ENCODE measurements at places on chromosomes 7 and 10. TPM values are rescaled to one million over a fixed set of nuclear protein-coding genes. Genes with fewer than 3 reads are reported as not detected.

AGR3 gene
- not detected for total RNA-seq

HOXA6 gene
- total RNA-seq: 0.19 TPM

OPN1SW gene
- not detected for total RNA-seq

ZNF425 gene
- total RNA-seq: 1.6 TPM

LIPK gene
- total RNA-seq: not detected

KCNIP2 gene
- 0.48 TPM for total RNA-seq

DNA sequence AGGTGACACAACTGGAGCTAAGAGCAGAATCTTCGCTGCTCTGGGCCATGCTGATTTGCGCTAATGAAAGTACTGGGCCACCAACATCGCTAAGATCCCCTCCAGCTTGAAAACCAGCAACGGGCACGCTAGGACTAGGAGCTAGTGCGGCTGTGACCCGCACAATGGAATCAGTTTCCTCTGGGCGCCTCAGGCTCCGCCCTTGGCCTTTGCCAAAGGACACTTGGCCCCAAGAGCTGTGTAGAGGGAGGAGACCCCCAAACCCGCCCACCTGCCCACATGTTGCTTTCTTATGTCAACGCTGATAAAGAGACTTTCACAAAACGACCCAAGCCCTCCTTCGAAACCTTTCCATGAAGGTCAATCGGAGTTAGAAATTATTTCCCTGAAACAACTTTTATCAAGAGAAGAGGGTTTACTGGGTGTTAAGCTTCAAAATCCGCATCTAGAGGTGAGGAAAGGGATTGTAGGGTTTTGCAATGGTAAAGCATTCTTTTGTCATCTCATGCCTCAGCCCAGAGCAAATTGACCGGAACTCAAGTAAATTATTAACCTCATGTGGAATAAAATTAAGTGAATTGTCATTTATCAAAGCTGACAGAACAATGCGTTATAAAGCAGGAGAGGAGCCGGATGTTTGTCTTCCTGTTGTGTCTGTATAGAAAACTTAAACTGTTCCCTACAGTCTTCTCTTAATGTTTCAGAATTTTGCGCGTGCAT, 9.4 kb downstream of the ABCB5 start:
- no peak for DNase-seq

- no peak for DNase-seq
These were observed 83.0 kb upstream of the SEC61G start for GRCh38 chr7:54841772-54842697.

GRCh38 chr7:30979027-30979426, 15.3 kb downstream of the GHRHR start:
- no peak for DNase-seq

DNA sequence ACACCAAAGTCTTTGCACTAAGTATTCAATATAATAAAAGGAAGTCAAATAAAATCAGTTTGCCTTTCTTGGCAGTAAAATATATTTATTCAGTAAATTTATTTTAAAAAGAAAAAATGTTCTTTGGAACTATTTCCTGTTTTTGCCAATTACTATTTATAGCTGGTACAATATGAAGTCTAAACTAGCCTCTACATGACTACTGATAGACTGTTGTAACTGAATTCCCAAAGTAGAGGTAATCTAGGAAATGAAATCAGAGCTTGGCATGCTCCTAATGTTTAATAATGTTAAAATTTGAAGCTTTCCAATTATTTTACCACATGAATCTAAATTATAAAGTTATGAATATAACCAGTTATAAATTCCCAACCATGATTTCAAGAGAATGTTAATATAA, 385.5 kb downstream of the SEMA3D start:
- DNase-seq: peak; percentile 14

DNA sequence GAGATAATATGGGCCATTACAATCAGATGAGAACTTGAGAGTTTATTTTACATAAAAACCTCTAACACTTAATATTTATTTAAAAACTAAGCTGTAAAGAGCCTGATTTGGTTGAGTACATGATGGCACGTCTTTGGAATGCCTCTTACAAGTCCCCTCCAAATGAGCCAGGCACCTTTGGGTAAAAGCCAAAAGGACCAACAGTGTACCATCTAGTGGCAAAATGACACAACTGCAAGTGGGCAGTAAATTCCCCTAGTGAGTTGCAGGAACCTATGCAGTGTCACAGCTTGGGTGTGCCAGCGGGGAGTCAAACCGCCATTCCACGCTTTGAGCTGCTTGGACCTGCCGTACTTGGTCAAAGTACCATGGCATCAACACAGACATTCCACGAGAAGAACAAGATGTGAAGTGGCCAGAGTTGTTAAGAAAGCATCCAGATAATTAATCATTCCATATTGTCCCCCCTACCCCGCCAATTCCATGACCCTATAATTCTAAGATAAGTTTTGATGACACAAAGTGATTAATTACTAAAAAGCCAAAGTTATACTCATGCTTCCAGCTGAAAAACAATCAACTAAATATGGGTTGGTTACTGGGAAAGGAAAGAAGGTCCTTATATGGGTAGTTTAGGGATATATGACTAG, 115.2 kb downstream of the SORBS1 start:
- DNase-seq: peak; percentile 68

- DNase-seq: no peak
These were observed 27.6 kb downstream of the ABCC2 start for GRCh38 chr10:99809931-99810615.

DNA sequence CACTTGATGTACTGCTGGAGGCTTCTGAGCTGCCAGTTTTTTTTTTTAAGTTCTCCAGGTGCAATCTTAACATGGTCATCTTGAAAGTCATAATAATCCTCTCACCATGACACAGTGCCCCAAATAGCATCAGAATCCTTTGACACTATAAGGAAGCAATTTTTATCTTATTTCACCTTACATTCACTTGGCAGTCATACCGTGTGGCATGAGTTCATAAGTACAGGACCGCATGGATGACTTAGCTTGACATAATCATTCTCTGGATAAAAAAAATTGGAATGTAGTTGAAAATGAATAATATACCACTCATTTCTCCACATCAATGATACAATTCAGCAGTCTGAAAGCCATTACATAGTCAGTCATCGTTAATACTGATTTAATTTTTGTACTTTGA, 25.6 kb upstream of the TMEM196 start:
- DNase-seq: no peak

DNA sequence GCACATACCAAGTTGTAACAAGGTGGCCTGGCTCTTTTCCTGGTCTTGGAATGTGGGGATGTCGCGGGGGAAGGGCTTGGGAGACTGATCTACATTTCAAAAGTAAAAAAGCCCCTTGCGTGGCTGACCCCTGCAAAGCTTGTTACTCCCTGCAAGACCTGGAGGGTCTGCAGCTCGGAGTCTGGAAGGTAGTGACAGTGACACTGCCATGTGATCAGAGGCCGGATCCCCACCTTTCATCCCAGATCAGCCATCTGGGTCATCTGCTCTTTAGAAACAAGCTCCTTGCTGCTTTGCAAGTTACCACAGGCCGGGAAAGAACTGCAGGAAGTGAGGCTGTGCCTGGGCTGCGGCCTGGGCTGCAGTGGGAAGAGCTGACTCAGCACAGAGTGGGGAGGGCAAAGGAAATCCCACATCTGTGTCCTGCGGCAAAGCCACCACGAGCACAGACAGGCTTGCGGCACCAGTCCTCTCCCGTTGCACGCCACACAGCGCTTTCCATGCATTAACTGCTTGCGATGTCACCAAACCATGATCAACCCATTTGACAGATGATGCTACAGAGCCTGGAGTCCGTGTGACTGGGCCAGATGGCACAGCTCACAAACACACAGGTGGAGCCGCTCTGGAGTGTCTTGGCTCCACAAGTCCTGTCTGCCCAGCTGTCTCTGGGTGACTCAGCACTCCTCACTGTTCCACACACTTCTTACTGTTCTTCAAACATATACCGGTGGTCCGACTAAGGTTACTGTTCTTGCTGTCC, 97.7 kb downstream of the SH3PXD2A start:
- no peak for DNase-seq

All from glomerular endothelial cell (primary cell).